ENCODE measurements at places on chromosomes 13 and 19.

DNA sequence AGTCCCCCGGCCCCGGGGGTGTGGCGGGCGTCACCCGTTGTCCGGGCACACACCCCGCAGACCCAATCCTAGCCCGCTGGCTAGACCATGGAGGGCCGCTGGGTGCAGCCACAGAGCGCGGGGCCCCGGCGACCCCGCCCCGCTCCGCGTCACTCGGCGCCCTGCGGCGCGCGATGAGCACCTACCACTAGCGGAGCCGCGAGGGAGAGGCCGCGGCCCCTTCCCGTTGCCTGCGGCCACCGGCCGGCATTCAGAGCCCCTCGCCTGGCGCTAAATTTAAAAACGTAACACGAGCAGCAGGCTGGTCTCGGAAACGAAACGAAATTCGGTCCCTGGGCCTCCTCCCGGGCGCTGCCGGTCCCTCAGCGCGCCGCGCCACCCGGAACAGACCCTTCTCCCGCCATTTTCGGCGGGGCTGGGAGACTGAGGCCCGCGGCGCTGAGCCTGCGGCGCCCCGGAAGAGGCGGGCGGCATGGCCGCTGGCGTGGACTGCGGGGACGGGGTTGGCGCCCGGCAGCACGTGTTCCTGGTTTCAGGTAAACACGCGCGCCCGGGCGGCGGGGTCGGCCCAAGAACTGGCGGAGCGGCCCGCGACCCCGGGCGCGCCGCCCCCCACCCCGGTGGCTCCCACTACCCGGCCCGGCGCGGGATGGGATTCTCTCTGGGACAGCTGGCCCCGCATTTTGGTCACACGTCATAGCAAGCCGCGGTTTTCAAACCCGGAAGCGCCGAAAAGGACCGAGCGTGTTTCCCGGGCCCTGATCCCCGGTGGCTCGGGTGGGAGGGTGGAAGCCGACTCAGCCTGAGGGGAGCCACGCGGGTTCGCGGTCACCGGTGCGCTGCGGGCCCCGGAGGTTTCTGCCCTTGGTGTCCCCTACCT is at the start of gene RNASEH2B:
Gene RNASEH2B, plus strand, starts transcription at position 187 of the 880 bp plus-strand sequence. Its CDS starts 286 bp downstream, at position 473.
- peak; percentile 17 for DNase-seq

DNA sequence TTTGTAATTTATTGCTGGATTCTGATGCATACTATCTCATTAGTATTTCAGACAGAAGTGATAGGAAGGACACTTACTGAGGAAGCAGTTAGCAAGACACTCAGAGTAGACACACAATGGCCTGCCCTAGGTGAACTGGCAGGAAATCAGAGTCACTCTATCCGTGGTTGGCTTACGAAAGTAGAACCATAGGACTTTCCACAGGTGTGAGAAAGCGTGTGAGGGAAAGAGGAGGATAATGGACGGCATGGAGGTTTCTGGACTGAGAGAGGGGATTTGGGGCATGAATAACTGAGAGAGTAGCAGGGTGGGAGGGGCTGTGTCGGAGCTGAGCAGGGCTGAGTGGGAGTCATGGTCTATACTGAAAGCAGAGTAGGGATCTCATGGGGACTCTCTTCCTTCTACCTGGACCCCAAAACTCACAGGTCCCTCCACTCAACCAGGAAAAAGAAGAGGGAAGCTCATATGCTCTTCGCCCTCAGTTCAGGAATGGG is 18.7 kb upstream of the EID2 start:
- no peak for DNase-seq

DNA sequence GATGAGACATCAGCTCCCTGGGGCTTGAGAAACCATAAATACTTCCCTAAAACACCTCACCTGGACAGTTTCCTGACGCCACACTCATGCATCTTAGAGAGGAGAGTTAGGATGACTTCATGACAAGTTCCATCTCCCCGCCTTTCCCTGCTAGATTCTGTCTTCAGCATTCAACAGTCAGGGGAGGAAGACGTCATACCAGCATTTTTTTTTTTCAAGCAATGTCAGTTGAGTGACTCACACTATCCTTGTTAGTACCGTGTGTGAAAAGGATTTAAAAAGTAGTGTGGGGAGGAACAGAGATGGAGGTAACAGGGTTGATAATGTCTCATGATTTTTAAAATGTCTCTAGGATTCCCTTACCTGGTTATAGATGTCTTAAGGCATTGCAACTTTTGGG is at the start of gene OR7D2:
Gene OR7D2, plus strand, starts transcription at position 79 of the 400 bp plus-strand sequence. CDS start 6,803 bp downstream, outside the sequence.
- no peak for DNase-seq

GRCh38 chr13:24288870-24289269 is 20.5 kb upstream of the C1QTNF9 start:
- no peak for DNase-seq

GRCh38 chr13:71773531-71773930 is 93.5 kb downstream of the DACH1 start:
- no peak for DNase-seq

DNA sequence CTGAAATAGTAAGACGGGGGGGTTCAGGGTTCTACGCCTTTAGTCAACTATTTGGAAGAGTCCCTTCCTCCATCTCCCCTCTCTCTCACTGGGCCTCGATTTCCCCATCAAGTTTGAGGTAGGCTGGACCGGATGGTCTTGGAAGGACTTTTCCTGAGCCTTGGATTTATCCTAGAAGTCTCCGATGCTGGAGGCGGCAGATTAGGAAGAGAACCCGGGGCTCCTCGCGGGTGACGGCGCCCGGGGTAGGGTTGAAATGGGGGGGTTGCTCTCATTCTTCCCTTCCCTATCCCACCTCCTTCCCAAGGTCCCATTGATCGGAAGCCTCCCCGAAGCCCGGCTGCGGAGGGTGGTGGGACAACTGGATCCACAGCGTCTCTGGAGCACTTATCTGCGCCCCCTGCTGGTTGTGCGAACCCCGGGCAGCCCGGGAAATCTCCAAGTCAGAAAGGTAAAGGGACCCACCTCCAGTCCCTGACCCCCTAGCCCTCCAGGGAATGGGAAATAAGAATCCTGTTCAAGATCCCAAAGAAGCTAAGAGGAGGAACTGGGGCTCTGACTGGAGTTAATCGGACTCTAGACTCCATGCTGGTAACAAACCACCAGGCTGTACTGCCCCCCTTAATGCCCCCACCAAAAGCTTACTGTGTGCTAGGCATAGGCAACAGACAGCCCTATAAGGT is 781 bp downstream of the QPCTL start:
- peak; percentile 35 for DNase-seq

GRCh38 chr19:5392486-5392885 is 51.9 kb upstream of the PTPRS start:
- DNase-seq = no peak

DNA sequence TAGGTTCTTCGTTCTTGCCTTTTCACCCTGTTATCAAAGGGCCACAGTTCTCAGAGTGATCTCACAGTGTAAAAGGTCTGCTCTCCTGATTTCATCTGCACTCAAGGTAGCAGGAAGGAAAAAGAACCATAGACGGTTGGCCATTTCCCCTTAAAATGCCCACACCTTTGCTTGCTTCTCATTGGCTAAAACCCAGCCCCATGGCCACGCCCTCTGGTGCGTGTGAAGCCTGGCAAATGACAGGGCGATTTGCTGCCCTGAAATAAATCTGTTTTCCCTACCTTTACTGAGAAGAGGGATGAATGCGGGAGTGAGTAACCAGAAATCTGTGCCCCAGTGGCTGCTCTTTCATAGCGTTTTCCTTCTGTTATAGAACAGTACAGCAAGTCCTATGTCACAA is 269.3 kb downstream of the POU4F1 start:
- no peak for DNase-seq

DNA sequence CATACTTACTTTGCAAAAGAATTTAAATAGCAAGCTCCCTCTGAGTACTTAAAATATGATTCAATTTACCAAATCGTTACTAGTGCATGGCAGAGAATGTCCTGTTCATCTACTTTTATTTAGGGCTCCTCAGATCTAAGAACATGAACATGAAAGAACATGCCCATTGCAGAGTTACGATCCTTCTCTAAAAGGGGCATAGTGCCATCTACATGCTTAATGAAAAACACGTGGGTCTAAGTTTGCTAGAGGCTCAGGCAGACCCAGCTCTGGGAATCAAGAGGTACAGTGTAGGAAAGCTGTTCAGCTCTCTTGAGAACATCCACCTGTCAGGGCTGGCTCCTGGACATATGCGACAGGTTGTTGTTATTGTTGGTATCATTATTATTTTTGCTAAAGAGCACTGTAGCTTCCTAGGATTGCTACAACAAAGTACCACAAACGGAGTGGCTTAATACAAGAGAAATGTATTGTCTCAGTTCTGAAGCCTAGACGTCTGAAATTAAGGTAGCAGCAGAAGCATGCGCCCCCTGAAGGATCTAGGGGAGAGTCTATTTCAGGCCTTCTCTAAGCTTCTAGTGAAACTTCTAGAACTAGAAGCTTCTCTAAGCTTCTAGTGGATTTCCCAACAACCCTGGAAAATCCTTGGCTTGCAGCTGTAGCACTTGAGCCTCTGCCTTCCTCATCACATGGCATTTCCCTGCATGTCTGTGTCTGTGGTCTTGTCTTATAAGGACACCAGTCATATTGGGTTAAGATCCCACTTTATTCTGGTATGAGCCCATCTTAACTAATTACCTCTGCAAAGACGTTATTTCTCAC is 133.9 kb downstream of the DCT start:
- no peak for DNase-seq

DNA sequence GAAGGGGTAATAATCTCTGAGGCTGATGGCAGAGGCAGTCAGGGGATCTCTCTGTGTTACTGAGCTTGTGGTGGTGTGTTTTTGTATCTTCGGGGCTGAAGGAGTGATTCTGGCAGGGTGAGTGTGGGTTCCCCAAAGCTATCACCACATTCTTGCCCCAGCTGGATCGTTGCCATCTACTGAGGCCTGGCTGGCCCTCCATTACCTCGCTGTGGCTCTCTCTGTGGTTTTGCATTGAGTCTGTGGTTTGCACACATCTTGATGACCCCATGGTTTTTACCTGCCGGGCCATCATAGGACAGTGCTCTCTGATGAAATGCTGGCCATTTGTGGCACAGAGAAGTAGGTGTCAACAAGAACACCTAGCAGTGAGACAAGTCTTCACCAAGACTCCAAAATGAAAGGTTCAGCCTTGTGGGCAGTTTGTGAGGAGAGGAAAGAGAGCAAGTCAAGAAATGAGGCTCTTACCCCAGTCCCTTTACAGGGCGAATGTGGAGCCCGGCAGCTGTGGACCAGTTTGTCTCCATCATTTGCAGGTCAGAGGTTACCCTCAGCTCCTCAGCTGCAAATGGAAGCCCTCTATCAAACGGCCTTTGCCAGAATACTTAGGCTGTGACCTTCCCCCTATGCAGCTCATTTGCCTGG is 69.0 kb upstream of the NPAS1 start:
- DNase-seq = peak; percentile 51

DNA sequence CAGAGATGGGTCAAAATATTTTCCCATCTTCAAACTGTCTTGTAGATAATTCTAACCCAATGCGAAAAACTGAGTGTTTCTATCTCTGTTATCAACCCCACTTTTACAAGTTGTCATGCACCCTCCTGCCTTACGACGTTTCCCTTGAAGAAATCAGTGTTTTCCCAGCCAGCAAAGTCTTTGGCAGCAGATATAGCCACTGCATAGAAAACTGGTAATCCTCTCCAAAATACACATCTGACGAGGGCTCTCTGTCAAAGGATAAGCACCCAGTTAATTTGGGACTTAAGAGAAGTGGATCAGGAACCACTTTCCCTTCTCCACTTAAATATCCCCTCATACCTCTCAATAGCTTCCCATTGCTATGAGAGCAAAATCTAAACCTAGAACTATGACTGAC is 351.9 kb upstream of the MIR17HG start:
- DNase-seq = no peak

DNA sequence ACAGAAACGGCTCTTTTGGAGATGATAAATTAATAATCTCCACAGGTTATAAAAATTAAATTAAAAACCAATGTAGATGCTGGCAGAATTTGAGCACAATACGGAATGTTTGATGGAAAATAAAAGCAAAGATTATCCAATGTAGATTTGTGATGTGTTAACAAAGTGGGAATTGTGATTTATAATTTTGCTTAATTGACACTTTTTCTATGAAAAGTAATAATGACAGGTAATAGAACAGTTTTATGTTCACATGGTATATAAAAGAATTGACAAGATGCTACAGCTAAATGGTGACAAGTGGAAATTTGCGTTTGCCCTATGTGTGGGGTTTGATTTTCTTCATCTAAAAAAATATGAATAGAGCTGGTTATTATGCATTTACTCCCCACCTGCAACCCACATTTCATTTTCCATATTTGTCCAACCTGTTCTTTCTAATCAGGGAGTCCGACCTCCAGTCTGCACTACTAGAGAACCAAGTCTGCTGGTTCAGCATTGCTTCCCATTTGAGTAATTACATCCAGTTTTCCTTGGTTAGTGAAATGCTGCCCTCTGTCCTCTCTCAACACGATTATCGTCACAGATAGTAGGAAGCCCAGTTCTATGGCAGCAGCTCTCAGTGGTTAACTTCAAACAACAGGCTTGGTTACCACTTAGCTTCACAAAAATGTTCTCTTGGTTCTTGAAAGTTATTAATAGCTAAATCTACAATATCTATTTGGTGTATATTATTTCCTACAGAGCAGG is 61.4 kb upstream of the SLITRK1 start:
- DNase-seq = no peak

DNA sequence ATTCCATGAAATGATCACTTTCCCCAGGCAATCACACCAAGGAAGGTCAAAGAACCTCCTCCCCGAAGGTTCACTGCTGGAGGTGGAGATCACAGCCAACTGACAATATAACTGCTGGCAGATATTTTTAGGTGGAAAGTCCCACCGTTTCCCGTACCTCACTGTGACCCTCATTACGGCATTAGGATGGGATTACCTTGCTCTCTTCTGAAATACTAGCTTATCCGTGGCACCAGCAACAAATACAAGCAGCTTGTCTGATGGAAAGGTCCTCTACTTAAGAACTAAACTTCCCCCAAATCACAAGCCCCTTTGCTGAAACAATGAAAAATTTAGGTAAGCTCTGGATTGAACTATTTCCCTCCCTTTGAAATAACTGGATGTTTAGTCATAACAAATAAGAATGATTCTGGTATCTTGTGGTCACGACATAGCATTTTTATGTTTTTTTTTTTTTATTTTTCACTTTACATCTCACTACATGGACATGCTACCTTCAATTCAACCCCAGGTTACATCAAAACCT is 178.9 kb downstream of the COL4A1 start:
- DNase-seq = peak; percentile 40

- no peak for DNase-seq
Measured at GRCh38 chr13:46184277-46184699, 2.3 kb upstream of the LCP1 start.

GRCh38 chr13:75514080-75514995 is 23.3 kb downstream of the COMMD6 start:
- no peak for DNase-seq

- no peak for DNase-seq
Measured at GRCh38 chr19:18418483-18419194, 559 bp upstream of the SSBP4 start.

GRCh38 chr13:73245246-73245645 is 186.4 kb downstream of the KLF5 start:
- no peak for DNase-seq

GRCh38 chr19:30473334-30473867 is 101.2 kb downstream of the ZNF536 start:
- no peak for DNase-seq

DNA sequence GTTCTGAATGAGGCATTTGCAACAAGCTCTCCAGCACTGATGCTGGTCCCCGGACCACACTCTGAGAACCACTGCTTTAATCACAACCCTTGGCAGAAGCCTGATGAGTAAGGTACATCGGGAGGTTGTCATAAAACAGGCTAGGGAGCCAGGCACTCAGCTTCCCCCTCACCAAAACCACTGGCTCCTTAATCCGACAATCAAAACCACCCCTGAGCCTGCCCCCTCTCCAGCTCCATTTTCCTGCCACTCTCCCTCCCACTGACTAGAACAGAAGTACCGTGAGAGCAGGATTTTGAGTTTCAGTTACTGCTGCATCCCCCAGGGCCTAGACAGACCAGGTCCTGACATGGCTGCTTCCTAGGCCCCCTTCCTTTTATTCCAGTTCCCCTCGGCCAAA is 7.2 kb downstream of the GSK3A start:
- DNase-seq = no peak

Data from RCC 7860 (cell line).